D341Med (cell line): ENCODE measurements at places on chromosomes 16 and 17.

- no peak for DNase-seq
Measured at GRCh38 chr16:65548470-65548869, 426.6 kb upstream of the CDH11 start.

- no peak for DNase-seq
Measured at GRCh38 chr16:79653373-79653891, 52.9 kb upstream of the MAF start.

GRCh38 chr17:7955414-7956227 is 23.6 kb downstream of the CNTROB start:
- DNase-seq: no peak

DNA sequence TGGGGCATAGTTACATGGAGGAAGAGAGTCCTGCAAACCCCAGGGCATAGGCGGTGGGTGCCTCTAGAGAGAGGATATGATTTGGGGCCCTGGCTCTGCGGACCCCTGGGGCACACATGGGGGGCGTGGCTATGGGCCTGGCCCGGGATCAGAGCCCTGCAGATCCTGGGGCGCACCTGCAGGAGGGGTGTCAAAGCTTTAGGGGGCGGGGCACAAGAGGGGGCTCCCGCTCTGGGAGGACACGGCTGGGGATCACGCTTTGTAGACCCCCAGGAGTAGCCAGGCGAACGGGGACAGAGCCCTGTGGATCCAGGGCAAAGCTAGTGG is 497 bp downstream of the BCL7C start:
- no peak for DNase-seq

- DNase-seq: peak; percentile 70
Measured at GRCh38 chr17:28916302-28916934, 13.5 kb upstream of the DHRS13 start.

- no peak for DNase-seq
Measured at GRCh38 chr17:8563981-8564602, 66.4 kb downstream of the MYH10 start.

GRCh38 chr17:35011671-35012216 is 31.4 kb downstream of the LIG3 start:
- no peak for DNase-seq

DNA sequence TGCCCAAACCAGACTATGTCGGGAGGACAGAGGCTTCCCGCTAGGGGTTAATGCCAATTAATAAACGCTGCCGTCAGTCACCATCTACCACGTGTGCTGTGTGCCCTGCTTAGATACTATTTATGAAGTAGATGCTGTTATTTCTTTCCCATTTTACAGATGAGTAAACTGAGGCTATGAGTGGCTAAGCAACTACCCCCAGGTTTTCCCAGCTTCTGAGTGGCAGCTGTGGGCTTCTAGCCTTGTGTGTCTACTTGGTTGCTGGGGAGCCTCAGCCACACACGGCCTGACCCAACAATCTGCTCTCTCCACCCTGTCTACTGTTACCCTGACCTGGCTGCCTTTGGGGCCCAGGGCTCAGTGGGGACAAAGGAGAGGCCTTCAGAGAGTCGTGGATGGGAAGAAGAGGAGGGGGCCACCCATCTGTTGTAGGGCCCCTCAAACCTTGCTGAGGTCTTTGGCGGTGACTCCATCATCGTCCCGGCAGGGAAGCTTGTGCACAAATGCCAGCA is 7.1 kb downstream of the GIT1 start:
- DNase-seq: no peak

GRCh38 chr16:64417711-64418227 is 704.1 kb downstream of the CDH11 start:
- no peak for DNase-seq

DNA sequence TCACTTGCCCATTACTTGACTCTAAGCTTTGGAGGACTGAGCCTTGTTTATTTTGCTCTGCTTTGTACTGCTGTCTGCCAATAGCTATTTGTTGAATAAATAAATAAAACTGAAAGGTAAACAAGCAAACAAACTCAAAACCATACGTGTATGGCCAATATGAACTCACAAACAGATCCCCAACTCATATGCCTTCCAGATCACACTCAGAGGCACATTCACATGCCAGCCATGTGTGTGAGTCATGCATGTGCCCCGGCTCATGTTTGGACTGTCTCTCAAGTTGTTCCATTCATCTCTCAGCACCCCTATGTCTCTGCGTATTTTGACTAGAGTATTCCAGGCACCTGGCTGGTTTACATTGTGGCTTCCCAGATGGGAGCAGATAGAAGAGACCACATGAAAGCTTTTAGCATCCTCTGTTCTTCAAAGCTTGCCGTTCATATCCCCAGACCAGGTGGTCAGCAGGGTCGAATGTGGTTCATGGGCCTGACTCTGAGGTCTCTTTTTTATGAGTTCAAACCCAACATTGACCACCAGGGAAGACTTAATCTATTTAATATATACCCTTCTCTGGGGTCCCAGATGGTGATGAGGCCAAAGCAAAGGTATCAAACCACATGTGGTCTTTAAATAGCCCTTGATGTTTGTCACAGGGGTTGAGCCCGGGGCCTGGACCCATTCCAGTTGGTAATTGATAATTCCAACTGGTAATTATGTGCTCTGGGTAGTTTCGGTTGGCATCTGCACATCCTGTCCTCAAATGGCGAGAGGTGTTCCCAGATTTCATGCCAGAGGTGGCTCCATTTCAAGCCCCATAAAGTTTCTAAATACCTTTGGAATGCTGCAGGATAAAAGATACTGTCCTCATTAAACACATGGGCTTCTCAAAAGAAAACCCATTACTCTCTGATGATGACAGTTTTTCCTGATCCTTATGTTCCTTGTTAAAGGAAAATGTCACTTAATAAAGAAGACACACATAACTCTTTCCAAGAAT is 287.3 kb upstream of the MAF start:
- no peak for DNase-seq

DNA sequence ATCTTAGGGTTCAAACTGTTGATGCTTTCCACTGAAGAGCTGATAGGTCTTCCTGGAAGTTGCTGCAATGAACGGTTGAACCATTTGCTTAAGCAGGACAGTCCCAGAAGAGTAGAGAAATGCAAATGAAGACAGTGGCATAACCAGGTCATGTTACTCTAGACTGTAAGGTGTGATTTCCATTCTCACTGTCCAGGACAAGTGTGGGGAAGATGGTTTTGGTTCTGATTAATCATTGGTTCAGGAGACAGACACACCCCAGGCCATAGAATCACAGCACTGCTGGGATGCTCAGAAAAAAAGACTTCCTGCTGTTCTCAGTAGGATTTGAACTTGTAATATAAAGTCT is 34.8 kb upstream of the XYLT2 start:
- DNase-seq: no peak

DNA sequence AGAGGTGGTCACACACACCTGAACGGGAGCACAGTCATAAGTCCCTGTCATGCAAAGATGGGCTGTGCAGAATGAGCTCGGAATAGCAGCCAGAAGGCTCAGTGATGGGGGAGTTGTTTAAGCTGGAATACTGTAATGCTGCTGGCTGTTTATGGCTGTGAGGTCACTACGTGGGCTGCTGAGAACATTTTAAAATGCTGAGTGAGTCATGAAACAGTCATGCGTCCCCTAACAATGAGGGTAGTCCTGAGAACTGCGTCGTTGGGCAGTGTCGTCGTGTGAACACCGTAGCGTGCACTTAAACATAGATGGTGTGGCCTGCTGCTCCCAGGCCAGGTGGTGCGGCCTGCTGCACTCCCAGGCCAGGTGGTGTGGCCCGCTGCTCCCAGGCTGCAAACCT is 39.7 kb downstream of the TBCD start:
- no peak for DNase-seq

- no peak for DNase-seq
Measured at GRCh38 chr17:27860971-27861664, 32.0 kb downstream of the LYRM9 start.

DNA sequence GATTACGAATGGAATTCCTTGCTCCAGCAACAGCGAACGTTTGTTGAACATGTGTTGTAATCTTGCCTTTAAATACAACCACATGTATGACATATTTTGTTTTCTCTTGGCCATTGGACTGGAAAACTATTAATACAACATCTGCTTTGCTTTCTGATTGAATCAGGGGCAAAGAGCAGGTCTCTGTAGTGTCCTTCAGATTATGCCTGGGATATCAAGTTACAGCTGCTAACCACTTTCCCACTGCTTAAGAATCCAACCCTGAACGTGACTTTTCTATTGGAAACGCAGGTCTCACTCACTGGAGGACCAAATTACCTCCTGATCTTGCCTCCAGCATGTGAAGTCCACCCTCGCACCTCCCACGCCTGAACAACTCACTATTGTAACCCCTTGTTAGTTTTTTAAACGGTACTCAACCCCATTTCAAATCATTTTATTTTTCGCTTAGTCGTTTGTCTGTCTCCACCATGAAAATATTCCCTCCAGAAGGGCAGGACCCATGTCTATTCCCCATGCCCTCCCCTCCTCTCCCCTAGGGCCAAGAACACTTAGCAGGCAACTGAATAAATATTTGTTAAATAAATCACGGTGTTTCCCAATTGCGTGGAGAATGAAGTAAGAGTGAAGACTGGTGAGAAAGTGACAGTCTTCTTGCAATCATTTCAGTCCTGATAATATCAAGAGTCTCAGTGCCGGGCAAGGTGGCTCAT is 57.4 kb upstream of the MRTFB start:
- no peak for DNase-seq

- peak; percentile 79 for DNase-seq
Measured at GRCh38 chr17:7844292-7845154, 10.3 kb upstream of the TMEM88 start.

GRCh38 chr16:10694830-10695229 is at the start of gene TEKT5:
Gene TEKT5 (minus strand): TSS chr16:10694930. CDS start chr16:10694873, 57 bp downstream.
- no peak for DNase-seq

DNA sequence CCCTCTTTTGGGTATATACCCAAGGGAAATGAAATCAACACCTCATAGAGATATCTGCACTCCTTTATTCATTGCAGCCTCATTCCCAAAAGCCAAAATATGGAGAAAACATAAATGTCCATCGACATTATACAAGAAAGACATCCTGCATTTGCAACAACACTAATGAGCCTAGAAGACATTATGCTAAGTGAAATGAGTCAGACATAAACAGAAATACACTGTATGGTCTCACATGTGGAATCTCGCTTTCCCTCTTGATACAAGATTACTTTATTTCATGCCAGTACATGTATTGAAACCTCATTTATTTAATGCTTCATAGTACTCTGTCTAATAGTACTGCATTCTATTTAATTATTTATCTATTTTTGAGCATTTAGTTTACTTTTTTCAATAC is 157.2 kb downstream of the ZNF18 start:
- DNase-seq: no peak

DNA sequence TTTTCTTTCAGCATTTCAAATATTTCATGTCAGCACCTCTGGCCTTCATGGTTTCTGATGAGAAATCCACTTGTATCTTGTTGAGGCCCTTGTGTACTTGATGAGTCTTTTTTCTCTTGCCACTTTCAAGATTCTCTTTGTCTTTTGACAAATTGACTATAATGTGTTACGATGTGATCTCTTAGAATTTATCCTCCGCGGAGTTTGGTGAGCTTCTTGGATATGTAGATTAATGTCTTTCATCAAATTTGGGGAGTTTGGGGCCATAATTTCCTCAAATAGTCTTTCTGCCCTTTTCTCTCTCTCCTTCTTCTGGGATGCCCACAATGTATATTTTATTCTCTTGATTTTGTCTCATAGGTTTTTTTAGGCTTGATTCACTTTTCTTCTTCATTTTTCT is 96.0 kb downstream of the CHD9 start:
- DNase-seq: no peak

- DNase-seq: no peak
Measured at GRCh38 chr17:80769936-80770625, 221.6 kb upstream of the CHMP6 start.

DNA sequence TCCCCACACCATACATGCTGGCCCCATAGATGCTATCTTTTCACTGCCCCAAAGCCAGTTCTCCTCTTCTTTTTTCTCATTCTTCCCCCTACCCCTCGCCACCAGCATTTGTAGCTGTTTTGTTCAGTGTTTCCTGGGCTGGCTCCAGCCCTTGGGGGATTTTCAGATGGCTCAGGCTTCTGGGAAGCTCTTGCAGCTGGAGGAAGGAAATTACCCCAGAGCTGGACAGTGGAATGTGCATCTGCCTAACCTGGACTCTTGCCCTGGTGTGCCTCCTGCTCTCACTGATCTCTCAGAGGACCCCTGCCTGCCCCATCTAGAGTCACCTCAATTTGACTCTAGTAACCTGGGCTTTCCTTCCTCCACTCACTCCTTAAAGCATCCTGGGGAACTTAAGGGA is 82.8 kb downstream of the MYH13 start:
- DNase-seq: no peak

GRCh38 chr17:33914125-33914524 is 341.0 kb upstream of the CCL2 start:
- DNase-seq: no peak

DNA sequence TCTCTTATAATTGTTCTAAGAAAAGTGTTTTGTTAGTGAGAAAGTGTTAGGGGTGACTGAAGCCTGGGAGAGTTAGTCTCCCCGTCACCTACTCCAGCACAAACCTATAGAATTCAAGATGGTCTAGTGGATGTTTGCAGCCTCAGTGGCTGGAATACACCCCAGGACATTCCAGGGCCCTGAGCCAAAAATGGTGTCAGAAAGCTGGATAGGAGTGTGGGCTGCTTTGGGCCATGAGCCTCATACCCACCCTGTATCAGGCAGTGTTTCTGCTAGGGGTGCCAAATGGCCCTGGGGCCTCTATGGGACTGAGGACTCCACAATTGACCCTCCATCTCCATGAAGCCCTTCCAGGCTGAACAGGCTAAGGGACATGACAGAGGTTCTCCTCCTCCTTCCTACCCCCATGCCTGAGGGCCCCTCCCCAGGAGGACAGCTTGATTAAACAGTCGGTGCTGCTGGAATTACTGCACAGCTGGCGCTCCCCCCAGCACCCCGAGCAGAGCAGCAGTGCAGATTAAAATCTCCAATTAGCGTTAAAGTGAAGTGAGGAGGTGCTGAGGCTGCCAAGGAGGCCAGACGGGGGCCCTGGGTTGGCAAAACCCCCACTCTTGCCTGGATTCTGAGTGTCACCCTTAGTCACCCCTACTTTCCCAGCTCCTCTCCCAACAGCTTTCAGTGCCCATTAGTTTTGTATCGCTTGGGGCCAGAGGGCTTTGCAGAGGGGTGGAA is 59.1 kb downstream of the NEUROD2 start:
- DNase-seq: peak; percentile 73

GRCh38 chr17:8341456-8341855 is 1.8 kb downstream of the ODF4 start:
- DNase-seq: no peak

- peak; percentile 71 for DNase-seq
Measured at GRCh38 chr16:67865318-67865717, 7.5 kb upstream of the EDC4 start.

DNA sequence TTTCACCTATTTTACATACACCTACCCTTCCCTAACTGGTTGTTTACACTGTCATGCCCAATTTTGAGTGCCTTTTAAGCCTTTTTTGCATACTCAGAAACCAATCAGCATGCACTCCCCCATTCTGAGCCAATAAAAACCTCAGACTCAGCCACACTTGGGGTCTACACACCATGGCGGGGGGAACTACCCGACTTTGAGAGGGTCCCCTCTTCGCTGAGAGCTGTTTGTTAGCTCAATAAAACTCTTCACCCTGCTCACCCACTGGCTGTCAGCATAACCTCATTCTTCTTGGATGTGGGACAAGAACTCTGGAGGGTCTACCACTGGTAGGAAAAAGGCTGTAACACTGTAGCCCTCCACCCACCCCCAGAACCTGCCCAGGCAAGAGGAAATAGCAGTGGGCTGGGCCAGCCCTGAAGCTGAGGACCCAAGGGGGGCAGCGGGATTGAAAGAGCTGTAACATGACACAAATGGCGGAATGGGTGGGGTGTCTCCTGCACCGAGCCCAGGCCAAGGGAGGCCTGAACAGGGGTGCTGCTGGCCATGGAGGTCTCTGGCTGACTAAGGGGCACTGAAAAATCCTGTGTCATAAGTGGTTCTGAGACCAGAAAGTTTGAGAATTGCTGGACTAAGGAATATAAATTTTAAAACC is 3.0 kb upstream of the FLYWCH2 start:
- no peak for DNase-seq
